Heart left ventricle (tissue), 16 donors: ENCODE measurements at places on chromosomes 2 and 18. TPM values are rescaled to one million over a fixed set of nuclear protein-coding genes. Genes with fewer than 3 reads are reported as not detected.

The ANKRD62 gene
- not detected for total RNA-seq

The MIB1 gene
- total RNA-seq = 24.0 TPM

GRCh38 chr2:172052000-172052983, 33.0 kb upstream of the DLX1 start:
- H3K27me3 ChIP-seq = no peaks in the 10 kb centered on the region
- no peak overlapping the region for H3K27ac ChIP-seq
- no peak for DNase-seq
- no peak overlapping the region for H3K4me3 ChIP-seq
- no peaks in the 10 kb centered on the region for H3K36me3 ChIP-seq

GRCh38 chr2:170375192-170375591, 197.2 kb downstream of the MYO3B start:
- no peak for DNase-seq
- no peaks in the 10 kb centered on the region for H3K27me3 ChIP-seq
- H3K4me1 ChIP-seq = no peaks in the 10 kb centered on the region
- H3K4me3 ChIP-seq = no peak overlapping the region

DNA sequence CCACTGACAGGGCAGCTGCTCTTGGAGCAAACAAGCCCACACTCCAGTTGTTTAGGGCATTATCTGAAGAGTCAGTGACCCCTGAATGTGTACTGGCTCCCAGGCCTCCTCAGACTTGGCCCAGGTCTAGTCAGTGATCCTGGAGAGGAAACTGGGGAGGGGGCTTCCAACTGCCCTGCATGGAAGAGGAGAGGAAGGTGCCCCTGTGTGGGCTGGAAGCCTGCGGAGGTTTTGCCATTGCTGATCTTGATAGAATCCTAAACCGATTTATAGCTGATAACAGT, 197.4 kb downstream of the MGAT5 start:
- no peak overlapping the region for H3K4me3 ChIP-seq
- no peak for DNase-seq
- H3K27me3 ChIP-seq = no peaks in the 10 kb centered on the region
- peaks cover 33% of the 10 kb centered on the region for H3K36me3 ChIP-seq

- DNase-seq = peak; percentile 42
- no peaks in the 10 kb centered on the region for H3K36me3 ChIP-seq
- no peaks in the 10 kb centered on the region for H3K27me3 ChIP-seq
- no peaks in the 10 kb centered on the region for H3K4me1 ChIP-seq
- H3K27ac ChIP-seq = no peak overlapping the region
Observed at GRCh38 chr2:112794131-112794733, 9.9 kb upstream of the IL1A start.

- no peak for DNase-seq
- H3K27me3 ChIP-seq = no peaks in the 10 kb centered on the region
- H3K4me1 ChIP-seq = no peaks in the 10 kb centered on the region
- H3K4me3 ChIP-seq = no peak overlapping the region
Observed at GRCh38 chr2:18643326-18644114, 54.2 kb upstream of the NT5C1B start.

GRCh38 chr2:23565814-23566213, 180.8 kb downstream of the KLHL29 start:
- peak; percentile 70 for DNase-seq
- no peaks in the 10 kb centered on the region for H3K36me3 ChIP-seq
- H3K4me1 ChIP-seq = peaks cover 3% of the 10 kb centered on the region
